IMR-90 (cell line): ENCODE measurements at places on chromosomes 2 and 18.

- no peak overlapping the region for H3K4me3 ChIP-seq
- DNase-seq: no peak
- H3K4me1 ChIP-seq: no peaks in the 10 kb centered on the region
Observed at GRCh38 chr2:178700136-178700535, 107.1 kb downstream of the TTN start.

DNA sequence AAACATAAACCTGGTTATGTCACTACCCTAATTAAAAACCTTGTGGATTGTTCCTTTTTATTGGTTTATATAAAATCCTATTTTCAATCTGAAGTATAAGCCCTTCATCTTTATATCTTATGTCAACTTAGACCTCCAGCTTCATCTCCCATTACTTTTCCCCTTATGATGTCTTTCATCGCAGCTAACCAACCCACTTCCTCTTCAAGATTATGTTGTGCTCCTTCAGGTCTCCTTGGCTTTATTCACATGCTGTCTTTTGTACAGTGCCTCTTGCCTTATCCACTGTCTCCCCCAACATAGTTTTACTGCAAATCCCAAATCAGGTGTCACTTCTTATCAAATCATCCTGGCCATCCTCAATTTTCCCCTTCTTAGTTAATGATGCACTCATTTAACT lies 25.9 kb downstream of the MBD5 start:
- no peaks in the 10 kb centered on the region for H3K27me3 ChIP-seq
- no peaks in the 10 kb centered on the region for H3K36me3 ChIP-seq
- no peak for DNase-seq
- H3K27ac ChIP-seq: no peak overlapping the region

- no peak overlapping the region for H3K4me3 ChIP-seq
- H3K27me3 ChIP-seq: peaks cover 72% of the 10 kb centered on the region
- DNase-seq: no peak
- 0 out of 2 replicates have a peak, but pooled peaks cover 2% of the 10 kb centered on the region for H3K4me1 ChIP-seq
Observed at GRCh38 chr2:218980735-218981389, 4.1 kb downstream of the FEV start.

DNA sequence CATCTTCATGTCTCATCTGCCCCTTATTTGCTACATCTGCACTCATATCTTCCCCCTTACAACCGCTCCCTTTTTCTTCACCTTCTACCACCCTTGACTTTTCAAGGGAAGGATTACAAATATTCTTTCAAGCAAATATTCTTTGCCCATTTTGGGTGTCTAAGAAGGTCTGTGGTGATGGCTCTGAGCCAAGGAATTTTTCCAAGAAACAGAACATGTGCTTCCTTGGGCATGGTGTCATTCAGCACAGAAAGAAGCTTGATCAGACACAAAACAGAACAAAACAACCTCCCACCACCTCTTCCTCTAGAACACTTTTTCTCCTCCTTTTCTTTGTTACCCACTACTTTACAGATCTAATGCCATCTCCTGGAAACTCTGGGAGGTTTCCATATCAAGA lies 313.7 kb downstream of the SATB2 start:
- H3K27ac ChIP-seq: no peak overlapping the region
- no peak overlapping the region for H3K4me3 ChIP-seq
- H3K36me3 ChIP-seq: no peaks in the 10 kb centered on the region

DNA sequence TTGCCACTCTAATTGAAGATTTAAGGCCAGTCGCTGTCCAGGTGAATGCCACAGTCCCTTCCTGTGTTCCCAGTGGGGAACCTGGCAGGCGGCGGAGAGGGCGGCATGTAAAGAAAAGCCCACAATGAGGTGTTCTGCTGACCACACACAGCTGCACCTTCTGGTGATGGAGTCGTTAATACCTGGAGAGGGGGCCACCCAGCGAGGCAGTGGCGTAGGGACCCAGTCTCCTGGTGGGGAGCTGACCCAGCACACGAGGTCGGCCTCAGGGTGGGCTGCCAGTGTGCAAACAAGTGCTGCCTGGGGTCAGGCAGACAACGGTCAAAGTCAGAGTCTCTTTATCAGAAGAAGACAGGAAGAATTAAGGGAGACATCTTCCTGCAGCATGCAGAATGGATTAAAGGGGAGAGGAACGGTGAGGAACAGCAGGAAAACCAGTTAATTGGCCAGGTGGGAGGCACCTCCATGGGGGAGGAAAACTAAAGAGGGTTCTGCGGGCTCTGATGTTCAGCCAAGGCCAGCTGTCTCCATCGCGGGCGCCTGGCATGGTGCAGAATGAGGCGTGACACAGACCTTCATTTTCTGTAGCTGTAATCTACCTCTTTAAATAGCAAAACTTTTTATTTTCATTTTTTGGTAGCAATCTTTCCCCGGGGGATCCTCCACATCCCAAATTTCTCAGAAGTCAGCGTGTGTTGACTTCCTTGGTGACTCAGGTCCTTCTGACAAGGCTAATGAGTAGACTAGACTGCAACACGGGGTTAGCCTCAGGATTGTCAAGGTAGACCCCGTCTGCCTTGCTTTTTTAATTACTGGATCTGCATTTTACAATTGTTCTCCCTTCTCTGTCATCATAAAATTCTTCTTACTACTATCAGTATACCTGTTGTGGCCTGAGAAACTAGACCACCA lies 78.3 kb downstream of the SMAD7 start:
- peaks cover 14% of the 10 kb centered on the region for H3K4me1 ChIP-seq
- H3K27me3 ChIP-seq: no peaks in the 10 kb centered on the region
- no peak overlapping the region for H3K4me3 ChIP-seq
- no peaks in the 10 kb centered on the region for H3K36me3 ChIP-seq
- DNase-seq: peak; percentile 45

- no peaks in the 10 kb centered on the region for H3K4me1 ChIP-seq
- no peaks in the 10 kb centered on the region for H3K27me3 ChIP-seq
- no peaks in the 10 kb centered on the region for H3K36me3 ChIP-seq
- no peak overlapping the region for H3K27ac ChIP-seq
- DNase-seq: no peak
Observed at GRCh38 chr18:27656167-27656778, 471.2 kb upstream of the CHST9 start.

GRCh38 chr18:54888933-54889332 lies 60.7 kb downstream of the RAB27B start:
- no peak overlapping the region for H3K27ac ChIP-seq
- no peak overlapping the region for H3K4me3 ChIP-seq
- peak; percentile 79 for DNase-seq

DNA sequence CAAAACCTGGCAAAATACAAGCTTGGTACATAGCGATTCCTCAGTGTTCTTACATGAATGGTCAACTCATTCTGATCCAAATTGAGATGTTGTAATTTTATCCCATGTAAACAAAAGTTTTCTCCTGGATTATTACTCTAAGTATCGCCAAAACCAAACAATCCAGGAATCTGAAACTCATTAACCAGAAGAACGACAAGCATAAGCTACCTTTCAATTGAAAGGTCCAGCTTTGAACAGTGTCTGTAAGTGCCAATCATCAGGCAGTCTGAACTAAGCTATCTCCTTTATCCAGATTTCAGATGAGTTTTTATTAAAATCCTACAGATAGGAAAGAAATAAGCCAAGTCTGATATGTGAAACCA lies 2.4 kb downstream of the MEX3C start:
- peak overlapping the region; percentile 98 for H3K4me3 ChIP-seq
- peaks cover 6% of the 10 kb centered on the region; the same call in 1 of the 2 replicates for H3K4me1 ChIP-seq
- no peak overlapping the region for H3K27ac ChIP-seq
- DNase-seq: no peak
- no peaks in the 10 kb centered on the region for H3K27me3 ChIP-seq
- H3K36me3 ChIP-seq: no peaks in the 10 kb centered on the region

DNA sequence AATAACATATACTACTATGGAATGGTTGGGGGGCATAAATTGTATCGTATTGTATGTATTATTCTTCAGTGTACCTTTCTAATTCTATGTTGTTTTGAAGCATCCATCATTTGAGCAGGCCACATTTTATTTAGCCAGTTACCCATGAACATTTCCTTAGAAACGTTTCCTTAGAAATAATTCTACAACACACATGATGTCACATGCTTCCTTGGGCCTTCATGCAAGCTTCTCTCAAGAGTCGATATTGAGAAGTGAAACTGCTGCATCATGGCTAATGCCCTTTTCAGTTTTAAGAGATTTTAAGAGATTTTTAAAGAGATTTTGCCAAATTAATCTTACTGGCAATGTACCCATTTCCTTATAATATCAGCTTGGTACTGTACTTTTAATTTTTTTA lies 63.9 kb downstream of the ALPK2 start:
- no peak for DNase-seq
- H3K36me3 ChIP-seq: peaks cover 8% of the 10 kb centered on the region
- peaks cover 15% of the 10 kb centered on the region for H3K4me1 ChIP-seq
- H3K27me3 ChIP-seq: no peaks in the 10 kb centered on the region
- no peak overlapping the region for H3K4me3 ChIP-seq
- H3K27ac ChIP-seq: no peak overlapping the region

DNA sequence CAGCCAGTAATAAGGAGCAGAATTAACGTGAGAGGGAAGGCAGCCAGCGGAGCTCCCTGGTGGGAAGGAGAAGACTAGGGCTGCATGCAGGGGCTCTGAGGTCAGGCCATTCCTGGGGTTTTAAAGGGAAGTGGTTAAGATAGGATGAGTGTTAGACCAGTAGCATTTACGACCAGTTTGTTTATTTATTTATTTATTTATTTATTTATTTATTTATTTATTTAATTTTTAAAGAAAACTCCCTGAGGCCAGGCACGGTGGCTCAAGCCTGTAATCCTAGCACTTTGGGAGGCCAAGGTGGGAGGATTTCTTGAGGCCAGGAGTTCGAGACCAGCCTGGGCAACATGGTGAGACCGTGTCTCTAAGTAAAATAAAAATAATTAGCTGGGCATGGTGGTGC lies 152.8 kb downstream of the FHOD3 start:
- H3K4me1 ChIP-seq: peaks cover 14% of the 10 kb centered on the region
- H3K27ac ChIP-seq: no peak overlapping the region
- H3K27me3 ChIP-seq: no peaks in the 10 kb centered on the region
- DNase-seq: no peak

GRCh38 chr2:42622943-42623676 lies 54.7 kb downstream of the MTA3 start:
- no peak for DNase-seq
- no peak overlapping the region for H3K4me3 ChIP-seq
- H3K4me1 ChIP-seq: peaks cover 2% of the 10 kb centered on the region
- peaks cover 5% of the 10 kb centered on the region; the same call in 1 of the 2 replicates for H3K36me3 ChIP-seq
- no peaks in the 10 kb centered on the region for H3K27me3 ChIP-seq
- H3K27ac ChIP-seq: no peak overlapping the region

- no peak overlapping the region for H3K4me3 ChIP-seq
- DNase-seq: no peak
Observed at GRCh38 chr2:59674100-59674499, 879.4 kb downstream of the BCL11A start.

- no peaks in the 10 kb centered on the region for H3K27me3 ChIP-seq
- H3K4me3 ChIP-seq: no peak overlapping the region
- DNase-seq: no peak
- H3K27ac ChIP-seq: no peak overlapping the region
Observed at GRCh38 chr2:118535171-118535817, 312.2 kb downstream of the EN1 start.

DNA sequence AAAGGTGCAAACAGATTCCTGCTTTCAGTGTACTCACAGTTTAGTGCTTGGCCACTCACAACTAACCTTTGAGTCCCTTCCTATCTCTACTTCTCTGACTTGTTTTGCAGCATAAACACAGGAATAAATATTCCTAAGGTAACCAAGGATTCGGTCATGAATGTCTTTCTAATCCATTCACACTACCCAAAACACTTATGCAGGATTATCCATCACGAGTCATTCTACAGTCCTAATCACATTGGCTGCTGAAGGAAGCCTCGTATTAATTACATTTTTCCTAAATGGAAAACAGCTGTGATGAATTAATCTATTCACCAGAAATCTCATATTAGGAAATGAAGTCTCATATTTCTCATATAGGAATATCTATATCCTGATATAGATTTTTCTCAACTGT lies 16.3 kb downstream of the RDH14 start:
- H3K27ac ChIP-seq: no peak overlapping the region
- DNase-seq: no peak
- H3K4me3 ChIP-seq: no peak overlapping the region

- no peaks in the 10 kb centered on the region; the same call in 1 of the 2 replicates for H3K27me3 ChIP-seq
- DNase-seq: no peak
- no peaks in the 10 kb centered on the region for H3K36me3 ChIP-seq
Observed at GRCh38 chr2:230085201-230085600, 16.5 kb upstream of the SLC16A14 start.

GRCh38 chr2:108587621-108588020 lies 53.4 kb downstream of the LIMS1 start:
- H3K36me3 ChIP-seq: no peaks in the 10 kb centered on the region
- H3K4me1 ChIP-seq: peaks cover 20% of the 10 kb centered on the region

- H3K27me3 ChIP-seq: peaks cover 20% of the 10 kb centered on the region
- H3K4me1 ChIP-seq: no peaks in the 10 kb centered on the region
- H3K27ac ChIP-seq: no peak overlapping the region
- H3K4me3 ChIP-seq: peak overlapping the region; percentile 46
- peaks cover 3% of the 10 kb centered on the region for H3K36me3 ChIP-seq
Observed at GRCh38 chr2:230824406-230824978, 40.2 kb upstream of the ITM2C start.

DNA sequence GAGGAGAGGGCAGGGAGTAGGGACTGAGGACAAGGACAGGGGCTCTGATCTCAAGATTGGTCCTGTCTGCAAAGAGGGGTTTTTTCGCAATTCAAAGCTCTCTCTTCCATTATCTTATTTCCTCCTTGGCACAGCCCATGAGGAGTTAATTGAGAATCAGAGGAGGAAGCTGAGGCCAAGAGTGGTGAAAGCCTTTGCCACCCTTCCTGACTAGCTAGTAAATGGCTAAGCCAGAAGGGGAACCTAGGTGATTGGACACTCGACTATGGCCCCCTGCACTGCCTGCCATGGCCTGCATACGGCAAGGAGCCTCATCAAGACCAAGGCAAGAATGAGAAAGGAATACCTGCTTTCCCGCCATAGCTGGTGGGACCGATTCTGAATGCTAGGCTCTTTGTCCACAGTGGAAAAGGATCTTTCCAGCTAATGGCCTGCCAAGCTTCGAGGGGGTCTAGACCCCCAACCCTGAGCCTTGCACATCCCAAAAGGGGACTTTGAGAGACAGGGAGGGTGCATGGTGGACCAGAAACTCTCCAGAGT lies 237.9 kb downstream of the HAUS1 start:
- no peak overlapping the region for H3K27ac ChIP-seq
- no peak for DNase-seq
- H3K4me1 ChIP-seq: no peaks in the 10 kb centered on the region
- H3K4me3 ChIP-seq: no peak overlapping the region
- H3K27me3 ChIP-seq: peaks cover 29% of the 10 kb centered on the region

- no peaks in the 10 kb centered on the region for H3K27me3 ChIP-seq
- no peak for DNase-seq
- H3K36me3 ChIP-seq: no peaks in the 10 kb centered on the region
- no peak overlapping the region for H3K27ac ChIP-seq
Observed at GRCh38 chr2:147524912-147525311, 319.9 kb upstream of the ACVR2A start.

DNA sequence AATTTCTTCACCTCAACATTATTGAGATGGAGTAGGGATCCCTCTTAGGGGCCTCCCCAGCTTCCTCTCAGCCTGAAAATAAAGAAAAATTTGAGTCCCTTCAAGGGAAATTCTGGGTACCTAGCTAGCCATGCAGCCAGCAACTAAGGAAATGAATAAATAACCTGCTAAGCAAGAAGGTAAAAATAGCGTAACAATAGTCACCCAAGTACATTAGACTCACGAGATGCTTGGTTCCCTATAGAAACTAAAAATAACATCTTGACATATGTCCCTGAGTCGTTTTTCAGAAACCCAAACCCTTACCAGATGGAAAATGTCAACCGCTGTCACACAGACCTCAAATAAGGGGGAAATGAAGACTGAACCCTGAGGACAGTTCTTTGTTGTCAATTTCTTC lies 51.9 kb downstream of the CACNB4 start:
- H3K27ac ChIP-seq: no peak overlapping the region
- peaks cover 27% of the 10 kb centered on the region for H3K27me3 ChIP-seq
- no peak overlapping the region for H3K4me3 ChIP-seq
- H3K4me1 ChIP-seq: no peaks in the 10 kb centered on the region
- no peak for DNase-seq
- no peaks in the 10 kb centered on the region for H3K36me3 ChIP-seq
